ENCODE measurements at places on chromosomes 4 and X.

- no peak for DNase-seq
Observed at GRCh38 chr4:26174027-26174426, 146.8 kb upstream of the RBPJ start.

GRCh38 chr4:48543796-48544195, 53.7 kb downstream of the ZAR1 start:
- DNase-seq = no peak

- peak; percentile 23 for DNase-seq
Observed at GRCh38 chrX:13755254-13755653, 20.7 kb downstream of the OFD1 start.

- DNase-seq = no peak
Observed at GRCh38 chrX:20159797-20160385, 18.3 kb upstream of the EIF1AX start.

DNA sequence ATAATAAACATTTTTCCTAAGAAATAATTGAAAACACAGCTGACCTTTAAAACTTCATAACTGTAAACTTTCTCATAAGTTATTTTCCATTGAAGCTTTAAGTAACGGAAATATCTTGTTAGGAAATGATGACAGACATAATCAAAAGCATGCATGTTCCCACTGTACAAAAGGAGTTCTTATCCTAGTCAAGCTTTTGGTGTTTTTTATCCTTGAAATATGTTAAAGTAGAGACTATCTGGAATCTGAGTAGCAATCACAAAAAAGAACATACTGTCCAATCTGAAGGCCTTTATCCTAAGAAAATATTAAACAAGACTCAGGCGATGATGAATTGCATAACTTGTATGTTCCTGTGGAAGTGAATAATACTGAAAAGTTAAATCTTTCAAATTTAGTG, 14.4 kb downstream of the GEMIN8 start:
- no peak for DNase-seq

DNA sequence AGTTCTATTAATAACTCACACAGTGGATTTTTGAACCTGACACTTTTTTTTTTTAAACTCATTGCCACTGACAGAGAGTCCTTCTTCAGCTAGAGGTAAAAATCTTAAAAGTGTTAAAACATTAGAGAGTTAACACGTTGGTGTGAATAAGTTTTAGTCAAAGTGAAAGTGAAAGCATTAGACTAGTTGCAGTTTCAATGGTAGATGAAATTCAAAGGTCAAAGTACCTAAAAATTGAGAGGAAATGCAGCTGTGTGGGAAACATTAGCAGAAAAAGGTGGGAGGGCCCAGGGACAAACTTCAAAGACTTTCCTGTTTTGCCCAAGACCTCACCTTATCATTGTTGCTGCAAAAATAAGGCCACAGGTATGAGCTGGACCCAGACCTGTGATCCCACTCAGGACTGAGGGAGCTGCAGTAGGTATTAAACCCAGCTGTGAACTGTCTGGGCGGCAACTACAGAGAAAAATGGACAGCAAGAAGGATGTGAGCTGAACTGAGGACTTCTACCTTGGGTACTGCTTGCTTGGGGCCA, 17.6 kb upstream of the GABRA4 start:
- DNase-seq = peak; percentile 44

DNA sequence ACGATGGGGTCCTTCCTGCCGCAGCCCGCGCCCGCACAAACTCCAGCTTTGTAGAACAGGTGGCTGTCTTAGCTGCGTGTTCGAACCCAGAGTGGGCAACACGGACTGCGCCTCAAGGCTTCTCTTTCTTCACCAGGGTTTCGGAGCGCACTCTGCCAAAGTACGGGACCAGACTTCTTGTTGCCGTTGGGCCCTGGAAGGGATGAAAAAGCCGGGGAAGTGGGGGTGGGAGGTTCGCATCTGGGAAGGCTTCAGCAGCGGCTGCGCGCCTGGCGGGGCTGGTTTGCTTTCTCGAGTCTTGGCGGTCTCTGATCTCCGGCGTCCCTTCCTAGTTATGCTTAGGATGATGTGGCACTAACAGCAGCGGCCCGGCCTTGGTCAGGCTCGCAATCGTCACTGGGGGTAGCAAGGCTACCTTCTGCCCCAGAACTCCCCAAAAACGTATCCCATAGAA, 673 bp downstream of the PARM1 start:
- no peak for DNase-seq

DNA sequence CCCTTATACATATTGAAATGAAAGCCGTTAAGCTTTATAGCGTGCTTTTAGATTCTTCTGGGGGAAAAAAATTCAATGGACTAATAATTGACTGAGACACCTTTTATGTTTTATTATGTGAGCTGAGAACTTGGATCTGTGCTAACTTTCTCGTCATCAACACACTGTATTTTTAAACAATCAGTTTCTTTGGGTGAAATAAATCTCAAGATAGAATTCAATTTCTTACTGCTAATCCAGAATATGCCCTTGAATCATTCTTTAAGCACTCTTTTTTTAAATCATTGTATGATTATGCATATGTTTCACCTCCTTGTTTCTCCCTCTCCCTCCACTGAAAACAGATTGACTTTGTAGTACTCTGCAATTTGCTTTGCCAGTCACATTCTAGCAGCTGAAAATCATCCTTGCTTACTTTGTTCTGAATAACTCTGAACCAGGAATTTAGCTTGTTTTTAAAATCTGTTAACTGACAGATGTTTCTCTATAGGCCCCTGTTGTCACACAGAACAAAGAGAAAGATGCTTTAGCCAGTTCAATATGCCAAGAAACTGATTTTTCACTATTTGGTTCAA, 81.5 kb downstream of the SLIT2 start:
- no peak for DNase-seq

- no peak for DNase-seq
Observed at GRCh38 chr4:4867375-4868039, 8.0 kb downstream of the MSX1 start.

- no peak for DNase-seq
Observed at GRCh38 chrX:80139564-80139963, 125.0 kb downstream of the TBX22 start.

GRCh38 chrX:154658957-154659356, 5.6 kb upstream of the CTAG2 start:
- DNase-seq = no peak

DNA sequence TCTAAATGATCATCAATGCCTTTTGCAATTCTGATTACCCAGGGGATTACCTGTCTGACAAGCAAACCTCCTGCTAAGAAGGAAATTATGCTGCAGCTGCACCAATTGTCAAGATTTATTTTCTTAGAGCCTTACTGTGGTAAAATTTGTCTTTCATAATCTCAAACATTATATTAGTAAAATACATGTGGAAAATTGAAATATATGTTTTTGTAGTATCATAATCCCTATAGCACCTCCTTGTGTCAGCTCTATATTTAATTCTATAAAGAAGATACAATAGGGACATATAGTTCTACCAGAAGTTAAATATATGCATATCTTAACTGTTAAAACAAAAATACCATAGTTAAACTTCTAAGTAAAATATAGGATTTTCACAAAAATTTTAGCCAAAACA, 655.6 kb upstream of the PCDH10 start:
- DNase-seq = no peak

GRCh38 chr4:9845791-9846493, 64.5 kb downstream of the DRD5 start:
- no peak for DNase-seq

- DNase-seq = no peak
Observed at GRCh38 chrX:42694260-42694815, 83.6 kb downstream of the PPP1R2C start.

- no peak for DNase-seq
Observed at GRCh38 chr4:95066050-95066449, 308.3 kb downstream of the BMPR1B start.

DNA sequence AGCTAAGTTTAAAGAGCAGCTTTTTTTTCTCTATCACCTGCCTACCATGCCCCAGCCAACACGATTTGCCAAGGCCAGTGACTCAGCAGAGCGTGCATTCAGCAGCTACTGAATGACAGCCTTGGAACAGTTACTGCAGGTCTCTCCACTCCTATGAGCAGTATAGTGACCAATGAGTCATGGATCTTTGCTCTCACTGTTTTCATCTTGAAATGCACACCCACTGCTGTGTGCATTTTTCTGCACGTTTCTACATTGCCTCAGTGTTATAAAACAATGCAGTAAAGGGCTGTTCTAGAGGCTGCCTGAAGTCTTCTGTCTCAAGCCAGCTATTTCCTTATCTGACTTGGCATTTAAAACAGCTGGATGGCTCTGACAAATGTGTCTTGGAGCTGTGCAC, 66.0 kb upstream of the C4orf54 start:
- no peak for DNase-seq

- DNase-seq = no peak
Observed at GRCh38 chr4:123453061-123453680, 56.6 kb downstream of the SPRY1 start.

GRCh38 chr4:183200453-183200852, 101.4 kb downstream of the WWC2 start:
- DNase-seq = no peak

- no peak for DNase-seq
Observed at GRCh38 chr4:2574863-2575262, 38.4 kb downstream of the FAM193A start.

- no peak for DNase-seq
Observed at GRCh38 chrX:46202733-46203514, 342.3 kb downstream of the ZNF674 start.

DNA sequence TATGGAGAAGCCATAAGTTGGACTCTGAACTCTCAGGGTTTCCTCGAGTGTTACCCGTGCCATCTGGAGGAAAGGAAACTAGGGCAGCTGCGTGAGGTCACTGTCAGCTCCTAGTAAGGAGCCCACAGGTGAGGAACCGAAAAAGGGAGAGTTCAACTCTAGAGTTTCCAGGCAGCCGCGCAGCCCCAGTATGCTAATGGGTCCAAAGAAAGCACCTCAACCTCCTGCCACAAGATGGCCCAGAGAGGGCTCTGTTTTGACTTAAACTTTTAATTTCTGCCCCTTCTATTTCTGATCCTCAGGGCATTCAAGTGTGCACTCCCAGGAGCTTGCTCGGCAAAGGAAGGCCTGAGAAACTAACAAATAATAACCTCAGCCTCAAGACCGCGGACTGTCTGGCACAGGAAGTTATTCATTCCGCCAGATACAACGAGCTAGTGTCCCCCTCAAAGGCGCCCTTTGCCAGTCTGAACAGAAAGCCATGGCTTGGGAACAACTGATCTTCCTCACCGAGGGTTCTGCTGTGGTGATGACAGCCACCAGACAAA, 13.9 kb downstream of the SCARB2 start:
- peak; percentile 15 for DNase-seq

- no peak for DNase-seq
Observed at GRCh38 chrX:56107320-56107719, 124.8 kb upstream of the KLF8 start.

DNA sequence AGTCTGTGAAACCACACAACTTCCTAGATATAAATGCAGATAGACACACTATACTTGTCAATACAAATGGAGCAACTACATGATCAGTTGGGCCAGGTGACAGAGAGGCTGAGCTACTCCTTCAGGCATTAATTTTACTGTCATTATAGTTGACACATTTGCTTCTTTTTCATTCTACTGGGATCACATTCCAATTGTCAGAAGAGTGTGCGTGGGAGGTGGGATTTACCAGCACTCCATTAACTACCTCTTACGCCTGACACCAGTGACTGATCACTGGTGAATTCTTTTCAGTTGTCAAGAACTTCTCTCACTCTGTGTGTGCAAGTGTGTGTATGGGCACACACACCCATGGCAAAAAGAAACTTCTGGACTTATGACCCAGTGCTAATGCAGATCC, 94.2 kb upstream of the DIAPH2 start:
- no peak for DNase-seq

DNA sequence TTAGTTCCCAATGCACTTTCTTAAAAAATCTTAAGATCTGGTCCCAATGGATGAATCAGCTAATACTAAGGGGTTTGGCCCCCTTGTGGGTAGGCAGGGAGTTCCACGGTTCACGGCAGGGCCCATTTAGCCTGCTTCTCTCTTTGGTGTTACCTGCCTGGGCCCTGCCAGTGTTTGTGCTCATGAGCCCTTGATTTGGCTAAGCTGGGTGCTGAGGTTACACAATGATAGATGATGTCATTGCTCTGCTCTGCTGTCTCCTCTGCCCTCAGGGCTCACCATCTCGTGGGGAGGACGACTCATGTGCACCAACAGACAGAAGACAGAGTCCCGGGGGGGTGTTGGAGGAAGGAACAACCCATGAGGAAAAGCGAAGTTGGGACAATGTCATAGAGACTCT, 24.4 kb downstream of the RTL5 start:
- peak; percentile 41 for DNase-seq

GRCh38 chr4:8315435-8316250, 46.1 kb downstream of the HTRA3 start:
- no peak for DNase-seq

DNA sequence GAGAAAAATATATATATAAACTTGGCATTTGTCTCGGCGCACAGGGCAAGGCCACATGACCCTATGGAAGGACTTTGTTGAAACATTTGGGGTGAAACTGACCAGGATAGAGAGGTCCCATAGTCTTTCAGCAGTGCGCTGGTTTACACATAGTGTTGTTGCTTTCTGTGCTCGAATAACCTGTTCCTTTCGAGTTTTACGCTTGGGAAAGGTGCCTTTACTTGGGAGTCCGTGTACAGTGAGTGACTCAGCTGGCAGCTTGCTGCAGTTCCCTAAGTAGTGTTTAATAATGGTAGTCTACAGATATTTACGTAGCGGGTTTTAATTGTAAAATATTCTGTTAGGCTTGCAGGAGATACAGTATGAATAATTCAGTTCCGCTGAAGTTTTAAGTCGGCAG, 578 bp downstream of the APOOL start:
- DNase-seq = no peak

GRCh38 chr4:158229768-158230167, 19.5 kb downstream of the TMEM144 start:
- no peak for DNase-seq

- peak; percentile 35 for DNase-seq
Observed at GRCh38 chrX:66046612-66047235, 6.8 kb upstream of the VSIG4 start.

DNA sequence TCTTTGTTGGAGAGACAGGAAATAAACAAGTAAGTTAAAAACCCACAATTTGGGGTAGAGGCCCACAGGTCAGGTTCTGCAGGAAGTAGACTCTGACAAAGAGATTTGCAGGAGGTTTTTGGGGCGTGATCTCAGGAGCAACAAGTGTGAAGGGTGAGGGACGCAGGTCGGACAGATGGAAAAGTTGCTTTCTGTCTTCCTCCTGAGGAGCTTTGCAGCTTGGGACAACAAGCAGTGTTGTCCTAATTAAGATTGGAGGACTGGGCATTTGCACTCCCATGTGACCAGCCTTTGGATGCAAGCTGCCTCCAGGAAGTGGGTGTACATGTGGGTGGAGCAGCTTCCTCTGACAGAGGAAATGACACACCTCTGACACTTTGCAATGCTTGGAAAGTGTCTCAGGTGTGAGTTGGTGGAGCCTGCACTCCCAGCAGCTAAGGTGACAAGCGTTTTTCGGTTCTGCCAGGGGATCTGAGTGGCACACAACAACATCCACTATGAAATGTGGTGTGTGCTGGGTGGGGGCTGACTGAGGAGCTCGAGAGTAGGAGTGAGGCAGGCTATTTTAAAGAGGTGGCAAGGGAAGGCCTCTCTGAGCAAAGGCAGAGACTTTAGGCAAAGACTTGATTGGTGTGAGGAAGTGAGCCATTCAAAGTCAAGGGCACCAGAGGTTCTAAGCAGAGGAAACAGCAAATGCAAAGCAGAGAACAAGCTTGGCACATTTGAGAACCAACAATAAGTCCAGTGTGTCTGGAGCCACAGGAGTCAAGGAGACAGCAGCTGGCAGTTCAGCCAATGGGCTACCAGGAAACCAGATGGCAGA, 339.8 kb upstream of the GATB start:
- DNase-seq = peak; percentile 88

- no peak for DNase-seq
Observed at GRCh38 chr4:105088110-105088879, 58.4 kb upstream of the TET2 start.

- no peak for DNase-seq
Observed at GRCh38 chr4:106746451-106746850, 289.7 kb downstream of the DKK2 start.

Measured in CD4-positive, alpha-beta T cell treated with Interleukin-21 for 1 hour (primary cell).